ENCODE measurements at places on chromosomes 6 and 20.

DNA sequence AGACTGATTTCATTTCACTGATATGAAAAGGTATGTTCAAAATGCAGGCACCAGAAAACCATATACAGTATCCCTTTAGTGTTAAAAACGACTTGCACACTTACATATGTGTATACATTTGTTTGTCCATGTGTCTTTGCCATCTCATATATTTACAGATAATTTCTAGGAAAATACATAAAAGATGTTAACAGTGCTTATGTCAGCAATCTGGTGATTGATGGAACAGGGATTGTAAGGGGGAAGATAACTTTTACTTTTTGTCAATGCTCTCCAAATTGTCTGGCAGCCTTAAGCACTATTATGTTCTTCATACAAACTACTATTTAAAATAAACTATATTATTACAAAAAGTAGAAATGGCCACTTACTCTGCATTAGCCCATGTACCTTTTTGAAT lies 238.5 kb upstream of the DEFB112 start:
- DNase-seq, result no peak

GRCh38 chr6:38997128-38997761 lies 51.3 kb upstream of the GLP1R start:
- DNase-seq, result no peak

GRCh38 chr6:110567957-110568696 lies 91.7 kb upstream of the SLC22A16 start:
- DNase-seq, result no peak

DNA sequence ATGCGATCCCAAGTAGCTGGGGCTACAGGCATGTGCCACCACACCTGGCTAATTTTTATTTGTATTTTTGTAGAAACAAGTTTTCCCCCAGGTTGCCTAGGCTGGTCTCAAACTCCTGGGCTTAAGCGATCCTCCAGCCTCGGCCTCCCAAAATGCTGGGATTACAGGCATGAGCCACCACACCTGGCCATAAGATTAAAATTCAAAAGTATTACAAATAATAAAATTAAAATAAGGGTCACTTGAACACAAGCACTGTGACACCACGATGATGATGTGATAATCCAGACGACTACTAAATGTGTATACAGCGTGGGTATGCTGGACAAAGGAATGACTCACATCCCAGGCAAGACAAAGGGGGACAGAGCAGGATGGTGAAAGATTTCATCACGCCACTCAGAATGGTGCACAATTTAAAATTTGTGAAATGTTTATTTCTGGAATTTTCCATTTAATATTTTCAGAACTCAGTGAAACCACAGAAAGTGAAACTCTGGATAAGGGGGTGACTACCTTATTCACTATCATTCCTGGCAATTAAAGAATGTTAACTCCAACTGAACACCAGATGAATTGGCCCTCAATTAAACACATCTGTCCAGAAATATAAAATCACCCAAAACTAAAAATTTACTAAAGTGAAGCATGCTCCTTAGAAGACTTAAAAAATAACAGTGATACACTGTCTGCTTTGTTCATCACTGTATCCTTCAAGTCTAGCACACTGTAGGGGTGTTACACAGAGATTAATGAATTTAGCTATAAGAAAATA lies 13.1 kb downstream of the B4GALT5 start:
- DNase-seq, result no peak

DNA sequence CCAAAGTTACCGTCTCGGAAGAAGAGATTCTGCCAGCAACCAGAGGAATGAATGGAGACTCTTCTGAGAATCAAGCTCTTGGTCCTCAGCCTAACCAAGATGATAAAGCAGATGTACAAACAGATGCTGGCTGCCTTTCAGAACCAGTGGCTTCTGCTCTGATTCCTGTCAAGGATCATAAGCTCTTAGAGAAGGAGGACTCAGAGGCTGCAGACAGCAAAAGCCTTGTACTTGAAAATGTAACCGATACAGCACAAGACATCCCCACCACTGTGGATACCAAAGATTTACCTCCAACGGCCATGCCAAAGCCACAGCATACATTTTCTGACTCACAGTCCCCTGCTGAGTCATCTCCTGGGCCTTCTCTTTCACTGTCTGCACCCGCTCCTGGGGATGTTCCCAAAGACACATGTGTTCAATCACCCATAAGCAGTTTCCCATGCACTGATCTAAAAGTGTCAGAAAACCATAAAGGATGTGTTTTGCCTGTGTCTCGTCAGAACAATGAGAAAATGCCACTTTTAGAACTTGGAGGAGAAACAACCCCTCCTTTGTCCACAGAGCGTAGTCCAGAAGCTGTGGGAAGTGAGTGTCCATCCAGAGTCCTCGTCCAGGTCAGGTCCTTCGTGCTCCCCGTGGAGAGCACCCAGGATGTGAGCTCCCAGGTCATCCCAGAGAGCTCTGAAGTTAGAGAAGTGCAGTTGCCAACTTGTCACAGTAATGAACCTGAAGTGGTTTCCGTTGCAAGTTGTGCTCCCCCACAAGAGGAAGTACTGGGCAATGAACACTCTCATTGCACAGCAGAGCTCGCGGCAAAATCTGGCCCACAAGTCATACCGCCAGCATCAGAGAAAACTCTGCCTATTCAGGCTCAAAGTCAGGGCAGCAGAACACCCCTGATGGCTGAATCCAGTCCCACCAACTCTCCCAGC lies 109.6 kb downstream of the RTN4IP1 start:
- peak; percentile 73 for DNase-seq

GRCh38 chr6:141403827-141404226 lies 728.9 kb upstream of the GJE1 start:
- no peak for DNase-seq

GRCh38 chr6:109227646-109228045 lies 132.3 kb downstream of the CEP57L1 start:
- DNase-seq, result no peak

GRCh38 chr20:15576411-15576810 lies 996.8 kb downstream of the KIF16B start:
- no peak for DNase-seq

GRCh38 chr20:19540392-19540791 lies 217.7 kb upstream of the RIN2 start:
- DNase-seq, result peak; percentile 39

- DNase-seq, result peak; percentile 17
Measured at GRCh38 chr20:35660122-35660937, 4.4 kb downstream of the CPNE1 start.

DNA sequence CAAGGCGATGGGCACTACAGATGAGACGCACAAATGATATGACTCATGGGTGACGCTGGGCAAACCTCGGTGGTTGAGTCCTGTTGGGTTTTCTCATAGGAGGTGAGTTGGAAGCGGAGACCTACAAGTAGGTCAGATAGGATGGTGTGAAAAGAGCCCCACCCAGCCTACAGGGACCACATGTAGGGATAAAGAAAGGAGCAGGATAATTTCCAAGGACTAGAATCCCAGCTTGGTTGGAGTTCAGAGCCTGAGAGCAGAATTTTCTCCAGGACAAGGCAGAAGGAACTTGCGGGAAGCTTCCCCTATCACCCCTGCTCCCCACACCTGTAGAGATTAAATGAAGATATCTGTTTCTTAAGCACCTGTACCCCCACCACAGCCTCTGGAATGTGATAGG lies 489.7 kb upstream of the CDH4 start:
- no peak for DNase-seq

DNA sequence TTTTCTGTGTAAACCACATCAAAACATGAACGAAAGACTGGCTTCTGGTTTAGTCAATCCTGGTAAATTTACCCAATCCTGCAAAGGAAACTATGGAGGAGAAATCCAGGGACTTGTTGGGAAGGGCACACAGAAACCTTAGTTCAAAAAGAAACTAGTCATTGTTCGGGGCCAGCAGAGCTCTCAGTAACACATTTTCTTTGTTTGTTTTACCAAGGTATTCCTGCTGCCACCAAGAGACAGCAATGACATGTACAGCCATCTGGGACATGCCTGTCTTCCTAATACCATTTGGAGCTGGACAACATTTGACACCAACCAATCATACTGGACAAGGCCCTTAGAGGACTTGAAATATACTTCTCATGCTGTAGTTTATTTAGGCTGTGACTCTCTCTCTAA lies 8.3 kb downstream of the OARD1 start:
- no peak for DNase-seq

GRCh38 chr6:139888681-139889122 lies 514.3 kb upstream of the CITED2 start:
- DNase-seq, result no peak

DNA sequence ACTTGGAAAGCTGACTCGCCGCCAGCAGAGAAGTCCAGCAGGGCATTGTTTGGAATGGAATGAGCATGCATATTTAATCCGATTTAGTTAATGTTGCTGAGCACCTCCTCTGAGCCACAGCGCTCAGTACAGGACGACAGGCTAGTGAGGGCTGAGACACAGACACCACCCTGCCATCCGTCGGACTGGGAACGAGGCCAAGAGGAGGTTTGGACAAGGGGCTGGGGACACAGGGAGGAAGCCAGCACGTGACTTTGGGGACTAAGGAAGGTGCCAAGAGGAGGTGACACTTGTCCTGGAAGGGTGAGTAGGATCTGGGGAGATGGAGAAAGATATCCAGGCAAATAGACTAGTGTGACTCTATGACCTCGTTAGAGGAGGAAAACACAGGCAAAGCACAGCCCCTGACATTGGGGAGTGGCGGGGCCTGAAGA lies 152.5 kb upstream of the ECI2 start:
- no peak for DNase-seq

GRCh38 chr6:35810971-35811698 lies 6.0 kb downstream of the LHFPL5 start:
- no peak for DNase-seq

GRCh38 chr6:158051968-158052367 lies 70.3 kb downstream of the SYNJ2 start:
- no peak for DNase-seq

DNA sequence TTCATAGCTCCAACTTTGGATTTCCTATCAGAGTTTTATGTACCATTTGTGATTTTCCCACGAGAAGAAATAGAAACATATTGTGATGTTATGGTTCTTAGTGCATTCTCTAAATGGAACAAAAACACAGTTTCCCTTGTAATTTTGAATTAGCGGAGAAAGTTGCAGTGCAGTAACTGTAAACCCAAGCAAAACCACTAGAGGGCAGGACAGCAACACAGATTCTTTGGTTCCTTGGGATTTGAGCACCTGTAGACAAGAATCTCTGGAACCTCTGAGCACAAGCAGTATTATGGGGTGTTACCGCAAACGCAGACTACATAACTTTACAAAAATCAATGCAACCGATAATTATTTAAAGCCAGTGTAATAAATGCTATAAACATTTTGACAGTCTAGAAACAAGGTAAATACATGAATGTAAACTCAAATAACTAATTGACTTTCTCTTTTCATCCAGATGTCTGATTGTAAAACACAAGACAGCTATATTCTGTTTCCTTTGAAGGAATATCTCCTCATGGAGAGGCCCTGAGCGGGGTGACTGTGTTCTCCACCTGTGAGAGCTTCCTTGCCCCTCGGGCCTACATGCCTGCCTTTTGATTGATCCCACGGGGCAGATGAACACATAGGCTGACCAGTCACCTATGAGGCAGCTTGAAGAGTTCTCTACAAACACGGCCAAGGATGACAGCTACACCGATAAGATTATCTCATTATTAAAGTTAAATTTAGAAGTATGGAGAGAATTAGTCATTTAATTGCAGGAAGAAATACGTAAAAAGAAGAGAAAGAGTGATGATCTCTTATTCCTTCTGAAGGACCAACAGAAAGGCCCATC lies 67.5 kb upstream of the COL21A1 start:
- DNase-seq, result no peak

GRCh38 chr6:131112249-131112648 lies 23.0 kb upstream of the AKAP7 start:
- DNase-seq, result no peak

DNA sequence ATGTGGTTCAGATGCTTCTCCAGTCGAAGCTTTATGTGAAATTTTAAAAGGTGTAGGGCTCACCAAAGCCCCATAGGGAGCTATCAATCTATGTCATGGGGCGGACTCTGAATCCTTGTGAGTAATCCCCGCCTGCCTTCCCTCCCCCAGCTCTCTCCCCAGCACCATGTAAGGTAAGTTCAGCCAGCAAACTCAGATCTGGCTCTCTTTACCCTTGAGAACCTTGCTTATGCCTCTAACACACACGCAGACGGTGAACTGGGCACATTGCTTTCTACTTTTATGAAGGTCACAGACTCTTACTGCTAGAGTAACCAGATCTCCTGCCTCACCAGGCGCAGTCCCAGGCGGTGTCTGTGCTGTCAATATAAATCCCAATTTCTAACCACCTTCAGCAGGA lies 82.6 kb upstream of the CNKSR3 start:
- no peak for DNase-seq

DNA sequence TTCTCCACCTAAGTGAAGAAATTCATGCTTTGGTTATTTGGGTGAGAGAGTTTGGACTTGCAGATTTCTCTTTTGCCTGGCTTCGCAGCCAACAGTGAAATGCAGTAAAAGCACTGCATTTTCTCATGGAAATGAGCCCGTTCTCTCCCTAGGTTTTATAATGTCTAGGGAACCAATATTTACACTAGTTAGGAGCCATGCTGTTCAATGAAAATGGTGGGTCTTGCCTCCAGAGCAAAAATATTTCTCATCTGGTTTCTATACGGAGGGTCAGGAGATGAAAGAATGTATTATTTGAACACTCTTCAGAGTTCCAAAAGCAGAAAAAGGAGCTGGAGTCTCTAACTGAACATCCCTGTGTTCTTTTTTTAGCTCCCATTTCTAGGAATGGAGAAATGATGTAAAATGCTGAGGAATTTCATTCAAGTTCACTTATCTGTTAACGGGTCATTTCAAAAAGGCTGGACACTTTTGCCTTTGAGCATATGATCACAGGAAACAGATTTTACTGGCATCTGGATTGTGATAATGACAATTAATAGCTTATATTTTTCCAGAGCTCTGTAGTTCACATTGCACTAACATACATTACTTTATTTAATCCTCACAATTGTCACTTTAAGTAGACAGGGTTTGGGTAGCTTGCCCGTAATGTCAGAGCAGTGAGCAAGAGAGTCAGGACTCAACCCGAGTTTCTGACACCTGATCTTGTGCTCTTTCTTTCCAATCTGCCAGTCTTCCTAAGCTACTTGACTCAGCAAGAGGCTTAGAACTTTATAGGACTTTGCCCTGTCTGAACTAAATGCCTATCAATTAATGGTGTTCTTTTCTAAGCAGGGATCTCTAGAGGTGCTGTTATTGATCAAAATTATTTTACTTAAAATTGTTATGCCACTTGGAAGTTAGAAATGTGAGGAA lies 78.0 kb downstream of the PPP1R14C start:
- no peak for DNase-seq

DNA sequence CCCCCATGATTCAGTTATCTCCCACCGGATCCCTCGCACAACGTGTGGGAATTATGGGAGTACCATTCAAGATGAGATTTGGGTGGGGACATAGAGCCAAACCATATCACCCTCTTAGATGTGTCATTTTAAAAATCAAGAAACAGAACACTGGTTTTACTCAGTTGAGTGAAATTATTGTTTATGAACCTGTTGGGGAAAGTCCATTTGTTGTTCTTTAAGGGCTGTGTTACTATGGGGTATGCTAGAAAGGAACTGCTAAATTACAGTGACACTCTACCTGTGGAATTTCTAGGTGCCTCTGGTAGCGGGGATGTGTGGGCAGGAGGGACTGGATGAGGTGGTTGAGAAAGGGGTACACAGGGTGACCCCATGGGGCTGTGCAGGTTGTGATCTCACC lies 28.9 kb downstream of the STX11 start:
- DNase-seq, result no peak

Measured in stimulated activated CD4-positive, alpha-beta T cell treated with anti-CD3 and anti-CD28 coated beads, Interleukin-15, amount 100 ng/mL, for 48 hours (primary cell).